ENCODE measurements at places on chromosomes 2 and 18.

GRCh38 chr2:218875692-218876246 lies 4.9 kb upstream of the WNT10A start:
- no peak for DNase-seq

DNA sequence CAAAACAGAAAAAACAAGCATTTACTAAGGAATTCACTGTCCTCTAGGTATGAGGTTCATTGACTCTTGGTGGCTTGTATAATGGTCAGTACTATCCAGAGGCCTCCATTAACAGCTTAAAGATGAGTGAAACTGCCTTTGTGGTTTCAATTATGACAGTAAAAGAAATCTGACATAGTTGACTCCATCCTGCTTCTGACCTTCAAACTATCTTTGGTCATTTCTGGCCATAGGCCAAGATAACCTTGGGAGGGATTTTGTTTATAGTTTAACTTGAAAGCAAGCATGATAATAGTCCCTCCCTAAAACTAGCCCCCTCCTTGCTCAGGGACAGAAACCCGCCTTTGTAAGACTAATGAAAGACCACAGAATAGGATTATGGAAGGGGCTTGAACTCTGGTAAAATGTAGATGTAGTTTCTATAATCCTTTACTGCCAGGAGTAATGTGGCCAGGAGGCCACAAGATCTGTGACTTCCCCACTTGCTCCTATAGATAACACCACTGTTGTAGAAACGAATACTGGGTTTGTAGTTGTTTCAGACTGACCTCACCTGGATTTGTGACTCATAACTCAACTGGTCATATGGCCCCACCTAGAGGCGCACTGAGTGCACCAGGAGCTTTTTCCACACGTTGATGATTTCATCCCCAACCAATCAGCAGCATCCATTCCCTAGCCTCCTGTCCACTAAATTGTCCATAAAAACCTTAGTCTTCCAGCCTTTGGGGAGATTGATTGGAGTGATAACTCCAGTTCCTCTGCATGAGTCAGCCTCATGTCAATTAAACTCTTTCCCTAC lies 8.6 kb upstream of the PLEKHM3 start:
- peak; percentile 59 for DNase-seq

- peak; percentile 28 for DNase-seq
Measured at GRCh38 chr2:219737270-219737691, 109.9 kb downstream of the SLC4A3 start.

DNA sequence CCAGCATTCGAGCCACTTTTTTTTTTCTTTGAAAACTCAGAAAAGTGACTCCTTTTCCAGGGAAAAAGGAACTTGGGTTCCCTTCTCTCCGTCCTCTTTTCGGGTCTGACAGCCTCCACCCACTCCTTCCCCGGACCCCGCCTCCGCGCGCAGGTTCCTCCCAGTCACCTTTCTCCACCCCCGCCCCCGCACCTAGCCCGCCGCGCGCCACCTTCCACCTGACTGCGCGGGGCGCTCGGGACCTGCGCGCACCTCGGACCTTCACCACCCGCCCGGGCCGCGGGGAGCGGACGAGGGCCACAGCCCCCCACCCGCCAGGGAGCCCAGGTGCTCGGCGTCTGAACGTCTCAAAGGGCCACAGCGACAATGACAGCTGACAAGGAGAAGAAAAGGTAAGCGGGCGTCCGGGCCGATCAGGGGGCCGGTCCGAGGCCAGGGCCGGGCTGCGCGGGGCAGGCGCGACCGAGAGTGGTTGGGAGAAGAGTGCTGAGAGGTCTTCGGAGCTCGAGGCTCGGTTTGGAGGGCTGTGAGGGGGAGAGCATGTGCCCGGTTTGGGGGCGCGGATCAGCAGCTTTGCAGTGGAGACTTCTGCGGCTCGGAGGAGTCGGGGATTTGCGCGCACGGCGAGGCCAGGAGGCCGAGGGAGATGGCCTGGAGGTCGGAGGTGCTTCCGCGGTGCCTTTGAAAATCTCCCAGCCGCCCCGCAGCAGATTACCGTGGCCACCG lies 502 bp downstream of the EPAS1 start:
- DNase-seq: no peak

- no peak for DNase-seq
Measured at GRCh38 chr18:9974279-9974915, 60.6 kb downstream of the VAPA start.

Data from RKO (cell line).